ENCODE measurements at places on chromosomes 2 and 18. TPM values are rescaled to one million over a fixed set of nuclear protein-coding genes. Genes with fewer than 3 reads are reported as not detected.
A peak's percentile ranks its signal among the peaks of the same experiment; 100 is the strongest.

Gene ABCG8
- polyA plus RNA-seq = 1.1 TPM

Gene ANKRD30B
- polyA plus RNA-seq = 0.08 TPM

Gene DSG1
- 0.10 TPM for polyA plus RNA-seq

Gene COA5
- 81.2 TPM for polyA plus RNA-seq

Gene BCL2
- 19.8 TPM for polyA plus RNA-seq

Gene DPYSL5
- 8.6 TPM for polyA plus RNA-seq

Gene INSIG2
- 29.7 TPM for polyA plus RNA-seq

Gene NRP2
- polyA plus RNA-seq = 55.8 TPM

Gene SKA1
- polyA plus RNA-seq = 7.0 TPM

Gene PROKR1
- polyA plus RNA-seq = 0.40 TPM

Gene CENPA
- polyA plus RNA-seq = 15.1 TPM

Gene DLGAP1
- polyA plus RNA-seq = 5.0 TPM

Gene CHRNA1
- polyA plus RNA-seq = 3.3 TPM

Gene LDLRAD4
- 11.3 TPM for polyA plus RNA-seq

Gene SERPINB3
- not detected for polyA plus RNA-seq

DNA sequence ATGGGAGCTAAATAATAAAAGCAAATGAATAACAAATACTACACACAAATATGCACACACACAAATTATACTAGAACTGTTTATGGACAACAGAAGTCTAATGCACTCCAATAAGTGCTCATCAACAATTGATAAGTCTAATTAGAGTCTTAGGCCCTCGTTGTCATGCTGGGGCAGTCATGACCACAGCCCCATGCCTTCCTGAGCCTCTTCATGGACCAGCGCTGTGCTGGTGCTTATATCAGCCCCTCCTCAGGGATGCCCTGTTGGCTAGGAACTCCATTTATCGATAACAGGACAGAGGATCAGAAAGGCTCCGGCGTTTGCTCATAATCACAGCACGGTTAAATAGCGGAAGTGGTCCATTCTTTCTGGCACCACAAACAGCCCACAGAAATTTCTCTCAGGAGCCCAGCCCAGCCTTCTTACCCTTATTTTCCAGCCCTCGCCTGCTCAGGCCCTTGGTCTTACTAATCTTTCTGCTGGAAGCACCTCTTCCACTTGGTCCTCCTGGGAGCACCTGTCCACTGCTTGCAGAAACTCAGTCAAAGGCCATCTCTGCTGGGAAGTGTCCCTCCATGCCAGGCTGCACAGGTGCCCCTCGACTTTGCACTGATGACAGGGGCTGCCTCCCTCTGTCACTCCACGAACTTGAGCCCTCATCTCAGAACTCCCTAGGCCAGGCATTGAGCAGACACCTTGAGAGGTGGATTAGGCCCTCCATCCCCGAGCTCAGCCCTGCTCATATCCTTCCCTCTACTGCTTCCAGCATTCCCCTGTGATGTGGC lies 500.2 kb upstream of the HS6ST1 start:
- no peak for DNase-seq

GRCh38 chr2:202116691-202117090 lies 43.6 kb downstream of the KIAA2012 start:
- DNase-seq = no peak

- no peak for DNase-seq
Measured at GRCh38 chr2:66832646-66833435, 397.9 kb downstream of the MEIS1 start.

GRCh38 chr2:168962636-168963035 lies 61.5 kb downstream of the G6PC2 start:
- no peak for DNase-seq

GRCh38 chr2:64342195-64343099 lies 111.5 kb upstream of the LGALSL start:
- DNase-seq = no peak

GRCh38 chr18:63585988-63586387 lies 1.2 kb upstream of the SERPINB13 start:
- DNase-seq = no peak

DNA sequence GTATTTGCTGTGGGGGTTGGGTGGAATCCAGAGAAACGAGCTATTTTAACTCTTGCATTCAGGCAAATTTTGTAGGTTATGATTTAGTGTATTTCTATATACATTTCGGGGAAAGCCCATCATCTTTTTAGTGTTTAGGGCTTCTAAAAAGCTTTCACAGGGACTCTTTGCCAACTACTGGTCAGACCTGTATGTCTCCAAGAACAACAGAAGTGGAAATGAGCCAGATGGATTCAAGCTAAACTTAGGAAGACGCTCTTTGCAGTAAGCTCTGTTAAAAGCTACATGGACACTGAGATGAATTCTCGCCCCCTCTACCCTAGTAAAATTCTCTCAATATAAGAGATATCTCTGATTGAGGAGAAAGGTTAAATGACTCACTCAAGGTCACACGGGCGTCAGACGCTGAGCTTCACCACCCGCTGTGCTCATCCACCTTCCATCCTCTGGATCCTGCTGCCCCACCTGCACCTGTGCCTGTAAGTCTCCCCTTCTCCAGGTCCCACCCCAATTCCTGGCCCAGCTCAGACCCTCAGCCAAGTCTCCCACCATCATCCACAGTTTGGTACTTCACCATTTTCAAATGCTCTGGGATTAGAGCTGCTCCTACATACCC lies 85.6 kb downstream of the MARCHF4 start:
- DNase-seq = no peak

- DNase-seq = no peak
Measured at GRCh38 chr2:30655660-30656059, 151.6 kb downstream of the CAPN13 start.

- DNase-seq = no peak
Measured at GRCh38 chr18:10298346-10298745, 156.1 kb upstream of the APCDD1 start.

DNA sequence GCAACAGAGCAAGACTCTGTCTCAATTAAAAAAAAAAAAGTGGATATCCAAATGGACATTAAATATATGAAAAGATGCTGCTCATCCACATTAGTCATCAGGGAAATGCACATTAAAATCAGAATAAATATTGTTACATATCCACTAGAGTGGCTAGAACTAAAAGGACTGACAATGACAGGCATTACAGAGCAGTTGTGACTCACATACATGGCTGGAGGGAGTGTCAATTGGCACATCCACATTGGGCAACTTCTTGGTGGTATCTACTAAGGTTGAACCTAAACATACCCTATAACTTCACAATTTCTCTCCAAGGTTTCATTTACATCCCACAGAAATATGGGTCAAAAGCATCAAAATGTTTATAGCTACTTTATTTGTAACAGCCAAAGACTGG lies 14.0 kb upstream of the DNER start:
- DNase-seq = no peak

DNA sequence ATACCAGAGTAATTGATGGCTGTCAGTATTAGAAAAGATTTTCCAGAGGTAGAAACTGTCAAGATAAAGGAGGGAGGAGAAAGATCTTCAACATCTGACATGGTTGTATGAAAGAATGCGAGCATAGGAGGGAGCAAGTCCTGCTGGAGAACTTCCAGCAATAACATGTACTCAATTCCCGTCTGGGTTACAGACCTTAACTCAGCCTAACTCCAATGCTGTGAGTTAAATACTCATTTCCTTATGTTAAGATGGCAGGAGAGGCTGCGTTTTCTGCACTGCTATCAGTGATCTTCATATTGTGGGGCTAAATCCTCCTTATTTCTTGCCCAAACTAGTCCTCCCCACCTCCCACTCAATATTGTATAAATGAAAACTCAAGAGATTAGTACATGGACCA lies 6.7 kb upstream of the CERS6 start:
- DNase-seq = no peak

- DNase-seq = peak; percentile 57
Measured at GRCh38 chr2:237563816-237564215, 2.6 kb upstream of the PRLH start.

DNA sequence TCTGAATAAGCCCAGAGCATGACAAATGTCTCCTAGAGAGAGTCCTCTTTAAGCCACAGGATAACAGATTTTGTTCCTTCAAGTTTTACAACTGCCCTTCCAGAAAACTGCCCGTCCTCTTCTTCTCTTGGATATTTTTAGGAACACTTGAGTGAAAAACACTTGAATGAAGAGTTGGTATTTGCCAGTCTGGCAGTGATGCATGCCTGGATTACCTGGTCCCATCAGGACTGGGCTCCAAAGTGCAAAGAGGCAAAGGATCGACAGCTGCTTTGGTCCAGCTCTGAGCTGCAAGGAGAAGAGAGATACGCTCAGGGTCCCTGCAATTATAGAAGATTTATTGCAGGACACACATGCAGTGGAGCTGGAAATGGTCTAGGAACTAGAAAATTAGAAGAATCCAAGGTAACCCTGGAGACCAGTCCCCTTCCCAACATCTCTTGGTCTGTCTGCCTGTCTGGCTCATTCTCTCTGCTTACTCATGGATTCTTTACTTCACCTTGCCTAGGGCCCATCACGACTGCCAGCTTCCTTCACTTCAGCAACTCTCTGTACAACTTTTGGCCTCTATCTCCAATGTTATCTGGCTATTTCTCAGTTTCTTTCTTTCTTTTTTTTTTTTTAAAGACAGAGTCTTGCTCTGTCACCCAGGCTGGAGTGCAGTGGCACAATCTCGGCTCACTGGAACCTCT lies 112.1 kb upstream of the SIX2 start:
- DNase-seq = no peak

DNA sequence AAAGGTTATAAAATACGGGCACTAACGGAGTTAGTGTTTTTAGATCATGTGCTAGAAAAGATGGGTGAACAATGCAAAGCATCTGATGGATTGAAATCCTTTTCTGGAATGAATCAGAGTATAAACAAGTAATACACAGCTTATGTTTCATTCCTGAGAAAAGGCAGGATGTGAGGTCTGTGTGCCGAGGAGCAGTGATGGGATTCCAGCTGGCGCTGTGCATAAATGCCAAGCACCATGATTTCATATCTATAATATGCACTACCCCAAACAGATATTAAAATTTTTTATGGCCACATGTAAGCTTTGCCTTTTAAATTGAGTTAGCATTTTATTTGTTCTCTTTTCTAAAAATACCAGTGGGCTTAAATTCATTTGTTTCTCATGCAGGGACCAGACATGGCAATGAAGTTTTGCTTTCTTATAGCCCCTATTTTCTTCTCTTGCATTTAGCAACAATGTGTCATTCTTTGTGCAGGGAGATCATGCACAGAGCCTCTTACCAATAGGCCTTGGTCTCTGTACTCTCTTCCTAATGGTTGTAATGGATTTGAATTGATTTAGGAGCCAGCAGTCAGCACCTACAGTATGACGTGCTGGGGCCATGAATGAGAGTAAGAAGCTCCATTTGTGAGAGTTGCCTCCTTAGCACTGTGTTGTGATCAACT lies 323.9 kb downstream of the SLC8A1 start:
- no peak for DNase-seq

- DNase-seq = peak; percentile 68
Measured at GRCh38 chr2:157327621-157328500, 2.2 kb upstream of the ERMN start.

DNA sequence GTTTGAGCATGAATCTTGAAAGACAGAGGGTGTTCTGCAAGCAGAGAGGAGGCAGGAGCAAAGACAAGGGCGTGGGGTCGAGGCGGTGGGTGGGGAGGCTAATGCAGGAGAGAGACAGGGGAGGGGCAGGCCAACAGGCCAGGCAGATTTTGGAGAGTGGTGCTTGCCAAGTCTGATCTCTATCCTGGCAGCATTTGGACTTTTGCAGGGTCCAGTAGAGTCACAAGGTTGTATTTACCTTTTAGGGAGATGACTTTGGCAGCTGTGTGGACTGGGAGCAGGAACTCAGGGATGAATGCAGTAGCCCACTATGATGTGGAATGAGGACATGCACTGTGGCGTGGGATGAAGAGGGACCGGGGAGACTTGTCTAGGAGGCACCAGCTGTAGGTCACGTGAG lies 15.7 kb upstream of the CEP192 start:
- no peak for DNase-seq

DNA sequence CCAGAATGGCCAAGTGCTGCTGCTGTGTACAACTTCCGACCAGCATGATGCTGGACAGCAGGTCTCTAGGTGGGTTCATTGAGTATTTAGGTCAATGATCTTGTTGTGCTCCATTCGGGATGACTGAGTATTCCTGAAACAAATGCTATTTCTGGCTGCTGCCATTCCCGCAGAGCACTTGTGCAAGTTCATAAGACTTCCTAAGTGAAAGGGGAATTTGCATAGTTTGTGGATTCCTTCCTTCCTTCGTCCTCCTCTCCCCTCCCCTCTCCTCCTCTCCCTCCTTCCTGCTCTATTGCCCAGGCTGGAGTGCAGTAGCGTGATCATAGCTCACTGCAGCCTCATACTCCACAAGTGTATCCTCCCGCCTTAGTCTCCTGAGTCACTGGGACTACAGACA lies 40.4 kb downstream of the LDLRAD4 start:
- no peak for DNase-seq

DNA sequence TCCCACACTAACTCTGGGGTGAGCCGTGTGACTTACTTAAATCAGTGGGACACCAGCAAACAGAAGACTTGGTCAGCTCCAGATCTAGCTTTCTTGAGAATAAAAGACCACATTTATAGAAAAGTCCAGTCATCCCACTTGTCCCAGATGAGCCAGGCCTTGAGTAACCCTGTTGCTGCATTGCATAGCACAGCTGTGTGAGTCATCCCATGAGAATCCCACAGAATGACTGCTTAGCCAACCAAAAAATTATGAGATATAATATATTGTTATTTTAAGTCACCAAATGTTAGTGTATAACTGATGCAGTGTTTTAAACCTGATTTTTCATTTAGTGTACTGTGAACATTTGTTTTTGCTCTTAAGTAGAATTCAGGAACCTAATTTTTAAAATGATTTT lies 94.2 kb upstream of the FSHR start:
- no peak for DNase-seq

DNA sequence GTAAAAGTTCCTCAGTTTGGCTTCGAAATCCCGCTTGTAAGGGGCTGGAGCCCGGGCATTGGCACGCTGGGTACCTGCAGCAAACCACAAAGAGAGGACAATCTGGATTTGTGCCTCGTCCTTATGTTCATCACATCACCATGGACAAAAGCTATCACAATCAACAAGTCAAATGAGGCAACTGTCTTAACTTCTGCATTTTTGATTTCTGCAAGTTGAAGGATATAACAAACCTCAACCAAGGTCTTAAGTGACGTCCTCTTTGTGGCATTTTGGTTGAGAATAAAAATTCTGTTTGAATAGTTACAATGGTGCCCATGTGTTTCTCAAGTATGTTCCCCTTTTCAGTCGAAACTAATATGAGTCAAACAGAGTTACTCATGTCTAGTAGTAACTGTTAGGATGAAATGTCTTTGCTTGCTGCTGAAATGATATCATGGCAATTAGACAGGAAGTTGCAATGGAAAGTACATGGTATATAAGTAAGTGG lies 70.8 kb upstream of the STK17B start:
- DNase-seq = no peak

DNA sequence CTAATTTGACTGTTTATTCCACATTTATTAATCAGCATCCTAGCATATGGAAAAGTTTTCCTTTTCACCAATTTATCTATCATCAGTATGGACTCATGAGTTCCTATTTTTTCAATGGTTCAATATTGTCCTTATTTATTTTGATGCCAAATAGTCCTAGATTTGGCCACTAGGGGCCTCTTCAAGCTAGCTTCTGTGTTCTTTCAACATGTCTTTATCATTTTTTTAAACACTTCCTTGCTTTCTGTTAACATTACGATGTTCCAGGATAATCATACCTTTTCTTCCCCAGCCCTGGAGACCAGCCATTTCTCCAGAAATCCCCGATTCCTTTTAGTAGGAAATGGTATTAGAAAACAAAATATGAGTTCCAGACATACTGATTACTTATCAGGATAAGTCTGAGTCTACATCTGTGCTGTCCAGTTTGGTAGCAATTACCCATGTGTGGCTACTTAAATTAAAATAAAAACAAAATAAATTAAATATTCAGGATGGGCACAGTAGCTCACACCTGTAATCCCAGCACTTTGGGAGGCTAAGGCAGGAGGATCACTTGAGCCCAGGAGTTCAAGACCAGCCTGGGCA lies 70.6 kb downstream of the RPE start:
- peak; percentile 15 for DNase-seq

Measured in renal pelvis (tissue), 12 donors.